Stimulated activated CD8-positive, alpha-beta memory T cell treated with anti-CD3 and anti-CD28 coated beads, Interleukin-2, amount 100 ng/mL, for 1 hour (primary cell): ENCODE measurements at places on chromosomes 5 and 9.

DNA sequence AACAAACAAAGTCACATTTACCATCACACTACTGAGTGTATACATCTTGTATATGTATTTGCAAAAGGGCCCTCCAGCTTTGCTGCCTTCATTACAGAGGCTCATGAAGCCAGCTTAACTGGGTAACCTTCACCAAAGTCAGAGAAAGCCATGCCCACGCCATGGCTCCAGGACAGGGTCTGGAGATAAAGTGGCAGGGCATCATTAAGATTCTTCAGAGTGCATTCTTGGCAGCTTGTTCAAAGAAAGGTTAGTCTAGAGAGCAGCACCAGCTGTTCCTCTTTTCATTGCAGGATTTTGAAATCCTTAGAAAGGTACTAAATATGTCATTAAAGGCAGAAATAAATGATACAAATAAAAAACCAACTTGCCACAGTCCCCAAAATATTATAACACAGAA lies 333.2 kb downstream of the NDUFS4 start:
- DNase-seq = no peak

- no peak for DNase-seq
Measured at GRCh38 chr9:128454991-128455390, 815 bp upstream of the ODF2 start.

DNA sequence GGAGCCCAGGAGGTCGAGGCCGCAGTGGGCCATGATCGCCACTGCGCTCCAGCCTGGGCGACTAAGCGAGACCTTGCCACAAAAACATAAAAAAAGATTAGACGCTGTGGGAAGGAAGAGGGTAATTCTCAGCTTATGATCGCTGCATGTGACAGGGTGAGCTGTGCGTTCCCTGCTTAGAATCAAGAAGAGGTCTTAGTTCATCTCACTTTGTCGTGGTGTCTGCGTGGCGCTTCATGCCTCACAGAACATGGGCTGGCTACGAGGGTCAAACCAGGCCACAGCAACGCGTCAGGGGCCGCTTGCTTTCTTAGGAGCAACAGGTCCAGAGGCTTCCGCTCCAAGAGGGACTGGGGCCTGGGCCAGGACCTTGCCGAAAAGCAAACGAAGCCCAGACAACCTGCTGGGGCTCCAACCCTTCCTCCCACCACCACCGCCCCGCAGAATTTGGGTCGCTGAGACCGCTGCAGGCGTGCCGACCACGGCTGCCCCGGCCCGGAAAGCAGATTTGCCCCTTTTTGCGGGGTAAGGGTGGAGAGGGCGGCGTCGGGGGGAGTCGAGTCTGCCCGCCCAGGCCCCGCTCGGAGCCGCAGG lies 10.0 kb upstream of the GRIN1 start:
- DNase-seq = no peak

- no peak for DNase-seq
Measured at GRCh38 chr5:12358371-12359090, 454.3 kb upstream of the CTNND2 start.
